ENCODE measurements at places on chromosomes 16 and 17.

DNA sequence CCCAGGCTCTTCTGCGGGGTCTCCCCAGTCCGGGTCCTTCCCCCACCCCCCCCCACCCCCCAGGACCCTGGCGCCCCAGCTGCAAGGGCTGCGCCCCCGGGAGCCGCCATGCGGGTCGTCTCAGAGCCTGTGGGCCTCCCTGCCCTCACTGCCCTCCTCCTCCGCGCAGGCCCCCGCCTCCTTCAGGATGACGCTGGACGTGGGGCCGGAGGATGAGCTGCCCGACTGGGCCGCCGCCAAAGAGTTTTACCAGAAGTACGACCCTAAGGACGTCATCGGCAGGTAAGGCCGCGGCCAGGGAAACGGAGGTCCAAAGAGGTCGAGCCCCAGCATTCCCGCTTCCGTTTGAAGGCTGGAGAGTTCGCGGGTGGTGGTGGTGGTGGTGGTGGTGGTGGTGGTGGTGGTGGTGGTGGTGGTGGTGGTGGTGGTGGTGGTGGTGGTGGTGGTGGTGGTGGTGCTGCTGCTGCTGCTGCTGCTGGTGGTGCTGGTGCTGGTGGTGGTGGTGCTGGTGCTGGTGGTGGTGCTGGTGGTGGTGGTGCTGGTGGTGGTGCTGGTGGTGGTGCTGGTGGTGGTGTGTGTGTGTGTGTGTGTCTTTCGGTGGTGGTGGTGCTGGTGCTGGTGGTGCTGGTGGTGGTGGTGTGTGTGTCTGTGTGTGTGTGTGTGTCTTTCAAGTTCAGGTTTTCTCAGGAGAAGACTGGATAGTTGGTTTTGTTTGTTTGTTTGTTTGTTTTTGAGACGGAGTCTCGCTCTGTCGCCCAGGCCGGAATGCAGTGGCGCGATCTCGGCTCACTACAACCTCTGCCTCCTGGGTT is 615 bp downstream of the PHKG2 start:
- no peak for DNase-seq

- no peak for DNase-seq
Measured at GRCh38 chr17:6166492-6167179, 96.5 kb downstream of the WSCD1 start.

DNA sequence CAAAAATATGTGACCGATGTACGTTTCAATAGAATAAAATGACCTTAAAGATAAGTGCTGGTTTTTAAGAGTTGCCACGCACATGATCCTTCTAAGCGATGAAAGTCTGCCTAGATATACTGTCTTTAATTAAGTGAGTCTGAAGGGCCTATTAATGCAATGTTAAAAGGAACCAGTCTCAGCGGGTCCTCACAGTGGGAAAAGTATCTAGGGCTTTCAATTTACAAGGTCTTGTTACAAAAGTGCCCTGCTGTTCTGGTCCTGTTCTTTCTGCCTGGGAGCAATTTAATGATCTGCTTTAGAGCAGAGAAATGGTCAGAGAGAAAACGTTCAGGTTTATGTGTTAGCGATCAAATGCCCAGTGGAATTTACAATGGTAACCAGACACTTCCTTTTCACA is 864.0 kb downstream of the KCNJ2 start:
- DNase-seq, result no peak

DNA sequence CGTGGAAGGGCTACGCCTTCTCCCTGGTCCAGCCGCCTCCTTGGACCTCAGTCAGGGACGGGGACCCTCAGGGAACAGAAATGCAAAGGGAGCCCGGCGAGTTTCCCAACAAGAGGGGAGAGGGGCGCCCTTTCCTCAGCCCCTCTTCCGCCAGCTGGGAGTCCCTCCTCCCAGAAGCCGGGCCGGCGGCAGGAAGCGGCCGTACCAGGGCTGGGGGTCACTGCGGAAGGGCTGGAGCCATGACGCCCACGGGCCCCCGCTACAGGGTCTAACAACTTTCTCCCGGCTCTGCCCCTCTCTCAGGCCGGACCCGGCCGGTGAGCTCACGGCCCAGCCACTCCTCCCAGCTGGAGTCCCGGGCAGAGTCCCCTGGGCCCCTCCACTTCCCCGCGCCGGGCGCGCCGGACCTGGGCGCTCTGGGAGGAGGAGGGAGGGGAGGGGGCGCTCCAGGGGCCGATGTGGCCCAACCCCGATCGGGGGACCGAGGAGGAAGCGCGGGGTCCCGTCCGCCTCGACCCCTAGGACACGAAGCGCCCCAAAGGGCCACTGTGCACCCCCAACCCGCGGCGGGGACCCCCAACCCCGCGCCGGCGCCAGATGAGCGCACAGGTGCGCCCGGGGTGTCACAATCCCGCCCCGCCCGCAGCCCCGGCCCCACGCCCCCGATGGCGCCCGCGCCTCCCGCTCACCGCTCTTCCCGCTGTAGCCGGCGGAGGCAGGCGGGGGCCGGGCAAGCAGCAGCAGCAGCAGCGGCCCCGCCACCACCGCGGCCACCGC is 578 bp downstream of the PGAP6 start:
- DNase-seq, result no peak

- no peak for DNase-seq
Measured at GRCh38 chr17:40173091-40173777, 4.0 kb upstream of the RAPGEFL1 start.

DNA sequence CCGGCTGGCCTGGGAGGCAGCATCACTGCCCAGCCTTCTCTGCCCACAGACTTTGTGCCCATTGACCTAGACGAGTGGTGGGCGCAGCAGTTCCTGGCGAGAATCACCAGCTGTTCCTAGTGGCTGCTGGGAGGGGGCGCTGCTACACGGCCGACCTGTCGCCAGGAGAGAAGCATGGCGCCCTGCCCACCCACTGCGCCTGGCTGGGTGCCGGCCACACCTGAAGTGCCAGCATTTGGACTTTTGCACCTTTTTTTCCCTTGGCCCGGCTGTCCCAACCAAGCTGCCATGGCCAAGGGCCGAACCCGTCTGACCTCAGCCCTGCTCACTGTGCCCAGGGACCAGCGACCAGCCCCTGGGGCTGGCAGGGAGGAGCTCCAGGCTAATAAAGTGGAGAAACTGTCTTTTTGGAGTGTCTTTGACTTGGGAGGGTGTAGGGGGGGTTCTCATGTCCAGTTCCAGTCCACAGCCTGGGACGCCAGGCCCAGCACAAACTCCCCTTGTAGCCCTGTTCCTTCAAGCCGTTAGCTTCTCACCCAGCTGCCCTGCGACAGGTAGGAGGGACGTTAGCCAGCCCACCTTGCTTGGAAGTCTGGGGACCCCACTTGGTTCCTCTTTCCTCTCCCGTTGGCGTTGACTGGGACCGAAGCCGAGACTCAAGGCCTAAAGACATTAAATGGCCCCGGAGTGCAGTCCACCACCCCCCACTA is 939 bp upstream of the WDR90 start:
- DNase-seq, result no peak

GRCh38 chr16:28873543-28874201 is 4.6 kb upstream of the ATP2A1 start:
- no peak for DNase-seq

DNA sequence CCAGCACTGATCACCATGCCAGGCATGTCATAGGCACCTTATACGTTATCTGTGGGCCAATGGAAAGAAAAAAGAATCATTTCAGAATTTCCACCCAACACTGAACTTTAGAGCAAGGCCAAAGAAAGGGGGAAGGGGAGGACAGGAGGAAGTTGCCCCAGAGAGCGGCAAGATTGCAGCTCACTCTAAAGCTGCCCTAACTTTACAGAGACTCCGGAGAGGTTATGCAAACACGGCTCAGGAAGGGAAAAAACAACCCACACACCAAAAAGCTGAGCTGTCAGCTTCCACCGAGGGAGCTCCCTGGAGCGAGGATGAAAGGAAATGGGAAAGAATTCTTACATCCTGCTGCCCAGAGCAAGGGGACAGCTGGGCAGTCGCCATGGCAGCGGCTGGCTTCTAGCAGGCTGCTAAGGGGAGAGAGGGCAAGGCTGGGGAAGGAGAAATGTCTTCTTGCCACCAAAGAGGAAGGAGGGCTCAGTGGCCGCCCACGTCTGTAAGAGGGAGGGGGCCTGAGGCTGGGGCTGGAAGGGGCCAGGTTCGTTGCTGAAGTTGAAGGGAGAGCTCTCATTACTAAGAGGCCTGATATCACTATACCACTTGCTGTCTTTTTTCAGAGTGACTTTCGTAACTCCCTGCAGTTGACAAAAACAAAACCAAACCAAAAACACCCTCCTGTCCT is 18.2 kb downstream of the COTL1 start:
- peak; percentile 54 for DNase-seq

- no peak for DNase-seq
Measured at GRCh38 chr16:10232757-10233156, 50.5 kb upstream of the GRIN2A start.

DNA sequence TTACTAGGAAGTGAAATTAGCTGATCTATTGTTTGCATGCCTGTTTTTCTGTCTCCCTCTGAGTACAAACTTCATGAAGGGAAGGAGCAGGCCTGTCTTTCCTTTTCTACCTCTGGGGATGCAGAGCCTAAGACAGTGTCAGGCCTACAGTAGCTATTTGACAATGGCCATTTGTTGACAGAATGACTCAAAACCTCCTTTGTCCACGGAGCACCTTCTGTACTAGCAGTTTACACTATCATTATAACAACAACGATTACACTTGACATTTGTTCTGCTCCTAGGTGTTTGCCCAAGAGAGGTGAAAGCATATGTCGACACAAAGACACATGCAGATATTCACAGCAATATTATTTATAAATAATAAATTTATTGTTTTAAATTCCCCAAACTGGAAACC is 132.3 kb upstream of the IRX3 start:
- DNase-seq, result no peak

DNA sequence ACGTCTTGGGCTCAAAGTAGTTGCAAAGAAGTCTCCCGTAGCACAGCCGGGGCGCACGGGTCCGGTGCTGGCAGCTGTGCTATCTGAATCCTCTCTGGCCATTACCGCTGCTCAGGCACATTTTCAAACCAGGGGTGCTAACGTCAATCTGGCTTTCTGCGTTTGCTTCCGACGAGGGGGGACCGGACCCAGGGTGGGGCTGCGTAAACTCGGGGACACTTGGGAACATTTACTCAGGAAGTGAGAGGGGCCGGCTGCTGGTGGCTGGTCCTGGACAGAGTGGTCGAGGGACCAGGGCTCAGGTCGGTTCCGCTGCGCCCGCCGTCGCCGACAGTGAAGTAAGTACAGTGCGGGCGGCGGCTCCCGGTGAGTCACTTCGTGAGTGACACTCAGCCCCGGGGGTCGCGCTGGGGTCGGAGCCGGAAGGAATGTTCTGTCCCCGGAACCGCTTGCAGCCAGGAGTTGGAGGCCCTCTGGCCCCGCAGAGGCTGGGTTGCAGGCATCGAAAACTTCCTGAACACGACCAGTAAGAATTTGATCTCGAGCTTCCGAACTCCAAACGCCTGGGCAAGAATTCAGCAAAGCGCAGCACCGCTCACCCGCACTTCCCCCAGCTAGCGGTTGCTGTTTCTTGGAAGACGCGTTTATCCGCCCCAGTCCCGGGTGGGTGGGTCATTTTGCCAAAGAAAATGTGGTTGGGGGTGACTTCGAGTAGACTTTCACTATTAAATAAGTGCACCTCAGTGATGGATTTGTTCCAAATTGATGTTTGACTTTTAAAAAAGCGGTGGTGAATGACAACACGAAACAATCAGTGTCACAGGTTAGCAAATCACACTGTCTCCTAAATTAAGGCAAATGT is 1.4 kb upstream of the HS3ST3B1 start:
- no peak for DNase-seq

- DNase-seq, result no peak
Measured at GRCh38 chr17:34979650-34980352, 511 bp upstream of the LIG3 start.

DNA sequence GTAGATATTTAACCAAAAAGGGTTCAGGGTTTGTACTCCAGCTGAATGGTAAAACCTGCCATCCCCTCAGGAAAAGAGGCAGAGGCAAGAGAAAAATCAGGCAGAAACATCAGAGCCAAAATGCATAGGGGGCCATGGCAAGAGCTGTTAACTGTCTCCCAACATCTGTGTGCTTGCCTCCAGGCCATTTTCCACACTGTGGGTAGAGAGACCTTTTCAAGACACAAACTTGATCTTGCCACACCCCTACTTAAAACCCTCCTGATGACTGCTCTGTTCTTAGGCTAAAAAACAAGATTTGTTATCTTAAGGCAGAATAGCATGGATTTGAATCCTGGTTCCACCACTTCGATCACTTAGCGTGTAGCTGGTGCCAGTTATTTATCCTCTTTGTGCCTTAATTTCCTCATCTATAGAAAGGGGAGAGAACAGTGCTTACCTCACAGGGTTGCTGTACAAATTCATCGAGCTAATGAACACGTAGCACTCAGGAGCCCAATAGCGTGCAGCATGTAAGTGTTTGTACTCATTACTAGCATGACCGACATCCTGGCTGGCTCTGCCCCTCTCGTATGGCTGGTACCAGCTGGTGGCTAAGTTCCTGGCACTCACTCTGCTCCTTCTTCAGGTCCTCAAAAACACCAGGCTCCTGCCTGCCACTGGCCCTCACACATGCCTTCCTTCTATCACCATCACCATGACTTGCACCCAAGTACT is 25.8 kb downstream of the STAT3 start:
- DNase-seq, result no peak

DNA sequence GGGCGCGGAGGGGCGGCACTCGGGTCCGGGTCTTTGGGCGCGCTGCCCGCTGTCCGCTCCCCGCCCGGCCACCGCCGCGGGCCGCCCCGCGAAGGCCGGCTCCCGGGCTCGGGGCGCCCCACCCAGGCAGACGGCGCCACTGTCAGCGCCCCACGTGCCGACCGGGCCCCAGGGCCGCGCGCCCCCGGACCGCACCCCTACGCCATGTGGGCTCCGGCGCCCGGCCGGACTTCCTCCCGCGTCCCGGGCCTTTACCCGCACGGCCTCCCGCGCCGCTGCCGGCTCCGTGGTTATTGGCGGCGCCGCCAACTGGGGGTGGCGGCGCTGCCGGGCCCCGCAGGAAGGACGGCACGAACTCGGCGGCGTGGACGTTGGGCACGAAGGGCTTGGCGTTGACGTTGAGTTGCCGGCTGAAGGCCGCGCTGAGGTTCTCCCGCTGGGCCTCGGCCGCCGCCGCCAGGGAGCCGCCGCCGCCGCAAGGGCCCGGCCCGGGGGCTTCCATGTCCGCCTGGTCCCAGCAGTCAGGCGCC is 577 bp downstream of the GSPT1 start:
- DNase-seq, result peak; percentile 54

DNA sequence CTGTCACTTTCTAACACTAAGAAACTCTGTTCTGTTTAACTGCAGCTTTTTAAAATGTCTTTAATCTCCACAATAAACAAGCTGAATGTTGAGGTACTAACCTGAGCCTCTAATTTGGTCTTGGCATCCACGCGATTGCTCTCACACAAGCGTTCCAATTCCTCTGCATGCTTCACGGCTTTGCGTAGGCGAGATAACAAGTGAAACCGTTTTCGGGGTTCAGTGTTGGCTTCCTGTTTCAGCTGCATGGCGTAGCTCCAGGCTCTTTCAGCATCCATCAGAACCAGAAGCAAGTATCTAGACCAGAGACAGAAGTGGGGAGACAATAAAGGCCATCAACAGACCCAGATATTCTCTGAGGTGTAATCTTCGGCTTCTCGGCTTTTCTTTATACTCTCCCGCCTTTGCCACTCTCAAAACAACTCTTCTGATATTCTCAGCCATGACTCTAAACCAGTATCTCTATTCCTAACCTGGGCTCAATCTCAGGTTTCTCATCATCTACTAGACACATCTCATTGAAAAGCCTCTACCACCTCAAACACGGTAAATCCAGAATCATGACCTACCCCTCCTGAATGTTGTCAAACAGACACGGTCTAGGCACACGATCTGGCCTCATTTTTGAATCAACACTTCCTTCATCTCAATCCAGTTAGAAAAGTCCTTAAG is 8.3 kb downstream of the SRP68 start:
- DNase-seq, result no peak

- DNase-seq, result no peak
Measured at GRCh38 chr17:35170968-35171771, 23.0 kb downstream of the SLC35G3 start.

- DNase-seq, result no peak
Measured at GRCh38 chr17:30278032-30278431, 13.7 kb downstream of the BLMH start.
